ENCODE measurements at places on chromosomes 16 and 17.
A peak's percentile ranks its signal among the peaks of the same experiment; 100 is the strongest.

DNA sequence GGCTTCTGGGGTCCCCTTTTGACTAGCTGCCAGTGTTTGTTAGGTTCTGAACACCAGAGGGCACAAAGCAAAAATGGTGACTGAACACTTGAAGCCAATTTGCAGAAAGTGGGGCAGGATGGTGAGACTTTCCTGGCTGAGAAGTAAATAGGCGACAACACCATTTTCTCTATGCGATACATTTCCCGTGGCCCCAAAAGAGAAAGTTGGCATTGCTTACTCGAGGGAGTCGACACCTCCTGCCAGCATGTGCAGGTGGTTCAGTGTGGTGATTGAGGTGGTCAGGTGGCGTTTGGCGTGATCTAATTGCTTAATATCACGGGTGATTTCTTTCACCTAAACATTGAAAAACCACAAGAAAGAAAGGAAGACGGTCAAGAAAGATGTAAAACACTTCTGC lies 59.0 kb downstream of the VPS53 start:
- DNase-seq = no peak

GRCh38 chr16:79008036-79008868 lies 592.3 kb downstream of the MAF start:
- peak; percentile 36 for DNase-seq

- DNase-seq = no peak
Observed at GRCh38 chr16:29994600-29995323, 655 bp downstream of the HIRIP3 start.

GRCh38 chr17:66885417-66885816 lies 50.5 kb downstream of the CACNG5 start:
- DNase-seq = no peak

- no peak for DNase-seq
Observed at GRCh38 chr16:47888142-47888541, 267.7 kb downstream of the ABCC12 start.
